ENCODE measurements at places on chromosomes 11 and 22.
A peak's percentile ranks its signal among the peaks of the same experiment; 100 is the strongest.

DNA sequence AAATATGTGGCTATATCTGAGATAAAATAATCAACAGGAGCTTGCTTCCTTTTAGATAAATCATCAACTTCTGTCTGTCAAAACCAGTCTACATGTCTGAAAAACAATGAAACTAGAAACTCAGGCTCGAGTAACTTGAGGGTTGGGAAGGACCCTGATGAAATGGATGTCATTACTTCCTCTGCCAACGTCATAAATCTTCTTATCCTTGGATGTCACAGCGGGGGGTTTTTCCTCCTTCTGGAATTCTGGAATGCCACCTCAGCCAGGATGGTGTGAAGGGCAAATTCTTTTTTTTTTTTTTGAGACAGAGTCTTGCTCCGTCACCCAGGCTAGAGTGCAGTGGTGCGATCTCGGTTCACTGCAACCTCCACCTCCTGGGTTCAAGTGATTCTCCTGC, 13.4 kb downstream of the LGR4 start:
- H3K27me3 ChIP-seq = no peaks in the 10 kb centered on the region
- no peak for DNase-seq
- H3K27ac ChIP-seq = no peak overlapping the region
- peaks cover 45% of the 10 kb centered on the region for H3K4me1 ChIP-seq
- no peaks in the 10 kb centered on the region for H3K36me3 ChIP-seq

DNA sequence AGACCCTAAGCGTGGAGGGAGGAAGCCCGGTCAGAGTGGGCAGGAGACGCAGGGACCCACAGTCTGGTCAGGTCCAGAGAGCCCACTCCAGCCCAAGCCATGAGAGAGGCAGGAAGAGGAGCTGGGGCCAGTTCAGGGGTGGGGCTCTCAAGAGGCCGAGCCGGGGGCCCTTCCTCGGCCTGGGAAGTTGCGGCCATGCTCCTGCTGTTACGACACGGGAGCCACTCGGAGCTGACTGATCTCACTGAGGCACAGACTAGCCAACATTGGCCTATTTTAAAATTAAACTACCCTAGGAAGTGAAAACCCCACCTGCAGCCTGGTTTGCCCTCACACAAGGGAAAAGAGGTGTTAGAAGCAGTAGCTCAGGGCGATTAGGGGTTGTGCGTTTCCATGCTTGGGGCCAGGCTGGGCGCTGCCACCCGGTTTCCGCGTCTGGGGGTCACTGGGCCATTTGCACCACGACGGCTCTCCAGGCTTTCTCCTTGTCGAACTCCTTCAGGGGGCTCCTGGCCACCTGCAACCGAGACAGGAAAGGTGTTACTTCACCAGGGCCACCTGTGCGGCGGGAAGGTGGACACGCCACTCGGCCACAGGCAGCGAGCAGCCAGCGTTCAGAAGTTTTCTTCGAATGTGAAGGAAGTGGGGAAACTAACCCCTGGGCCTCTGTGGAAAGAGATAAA, 3.2 kb upstream of the TTLL8 start:
- DNase-seq = no peak
- no peaks in the 10 kb centered on the region for H3K36me3 ChIP-seq
- no peak overlapping the region for H3K27ac ChIP-seq
- H3K4me3 ChIP-seq = no peak overlapping the region
- peaks cover 7% of the 10 kb centered on the region for H3K27me3 ChIP-seq
- H3K4me1 ChIP-seq = peaks cover 27% of the 10 kb centered on the region

- no peak for DNase-seq
- H3K4me3 ChIP-seq = no peak overlapping the region
- no peaks in the 10 kb centered on the region for H3K36me3 ChIP-seq
- H3K27ac ChIP-seq = no peak overlapping the region
These were observed 183.8 kb upstream of the NTM start for GRCh38 chr11:131186629-131187101.

DNA sequence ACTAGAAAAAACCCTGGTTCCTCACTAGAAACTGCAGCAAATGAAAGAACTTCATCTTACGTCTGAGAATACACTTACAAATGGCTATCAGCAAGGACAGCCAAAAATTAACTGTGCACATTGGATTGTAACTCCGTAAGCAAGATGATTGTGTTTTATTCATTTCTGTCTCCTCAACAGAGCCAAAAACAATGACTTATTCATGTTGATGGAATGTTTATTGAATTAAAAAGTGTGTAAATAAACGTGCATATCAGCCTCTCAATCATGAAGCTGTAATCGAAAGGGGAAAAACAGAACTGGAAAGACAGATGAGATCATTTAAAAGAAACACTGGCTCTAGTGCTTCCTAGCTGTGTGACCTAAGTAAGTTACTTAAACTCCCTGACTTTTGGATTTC, 307.5 kb upstream of the ZC3H12C start:
- no peaks in the 10 kb centered on the region for H3K36me3 ChIP-seq
- no peak overlapping the region for H3K27ac ChIP-seq
- H3K4me1 ChIP-seq = peaks cover 9% of the 10 kb centered on the region

DNA sequence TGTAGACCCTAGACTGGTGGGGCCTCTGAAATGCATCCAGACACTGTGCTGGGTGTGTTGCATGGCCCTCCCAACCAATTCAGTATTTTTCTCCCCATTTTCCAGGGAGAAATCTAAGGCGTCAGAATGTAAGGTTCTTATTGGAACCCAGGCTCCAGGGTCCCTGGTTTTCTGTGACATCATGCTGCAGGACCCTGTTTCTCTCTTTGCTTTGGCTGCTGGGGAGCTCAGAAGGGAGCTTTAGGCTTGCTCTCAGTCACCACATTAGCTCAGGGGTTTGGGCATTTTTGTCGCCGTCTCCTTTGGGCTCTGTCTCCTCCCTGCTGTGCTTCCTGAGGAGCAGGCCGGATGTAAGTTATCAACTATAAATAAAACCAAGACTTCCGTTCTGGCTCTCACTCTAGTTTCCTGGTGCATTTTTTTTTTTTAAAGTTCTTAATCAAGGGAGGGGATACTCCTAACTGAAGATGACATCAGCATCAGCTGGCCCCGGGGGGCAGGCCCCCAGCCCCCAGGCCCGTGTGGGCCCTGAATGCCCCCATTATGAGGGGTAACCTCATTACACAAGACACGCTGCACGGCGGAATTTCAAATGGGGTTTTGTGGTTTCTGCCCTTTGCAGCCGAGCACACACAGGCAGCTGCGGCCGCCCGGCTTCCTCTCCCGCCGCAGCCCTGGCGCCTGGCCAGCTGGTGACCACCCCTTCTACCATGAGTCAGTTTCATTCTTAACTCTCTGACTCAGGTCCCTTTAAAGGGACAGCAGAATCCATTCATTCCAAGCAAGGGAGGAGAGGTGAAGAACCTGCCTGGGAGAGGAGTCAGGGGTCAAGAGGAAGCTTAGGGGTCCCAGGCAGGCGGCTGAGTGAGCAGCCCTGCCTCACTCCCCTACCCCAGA, 3.2 kb downstream of the MYEOV start:
- peaks cover 19% of the 10 kb centered on the region for H3K4me1 ChIP-seq
- peak; percentile 89 for DNase-seq
- peak overlapping the region; percentile 39 for H3K4me3 ChIP-seq
- peak overlapping the region; percentile 95 for H3K27ac ChIP-seq

DNA sequence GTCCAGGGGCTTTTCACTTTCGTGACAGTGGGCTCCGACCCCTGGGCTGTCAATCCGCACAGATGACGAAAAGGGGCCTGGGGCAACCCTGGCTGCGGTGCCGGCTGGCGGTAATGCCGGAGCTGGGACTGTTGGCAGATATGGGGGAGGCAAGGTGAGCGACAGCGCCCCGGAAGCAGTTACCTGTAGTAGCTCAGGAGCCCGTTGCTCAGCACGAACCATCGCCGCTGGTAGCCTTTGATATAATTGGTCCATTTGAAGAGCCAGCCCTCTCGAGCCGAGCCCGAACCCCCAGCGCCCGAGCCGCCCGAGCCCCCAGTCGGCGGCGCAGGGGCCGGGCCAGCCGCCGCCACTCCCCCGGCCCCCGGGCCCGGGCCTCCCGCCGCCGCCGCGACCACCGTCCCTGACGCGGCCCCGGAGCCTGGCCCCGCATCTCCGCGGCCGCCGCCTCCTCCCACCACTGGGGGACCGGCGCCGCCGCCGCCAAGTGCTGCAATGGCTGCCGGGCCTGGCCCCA, 396 bp downstream of the OSBP start:
- H3K4me3 ChIP-seq = peak overlapping the region; percentile 84
- peaks cover 1% of the 10 kb centered on the region for H3K27me3 ChIP-seq
- peaks cover 50% of the 10 kb centered on the region for H3K4me1 ChIP-seq
- peaks cover 2% of the 10 kb centered on the region for H3K36me3 ChIP-seq
- DNase-seq = no peak

GRCh38 chr11:121929581-121929980, 186.4 kb downstream of the BLID start:
- H3K27ac ChIP-seq = no peak overlapping the region
- H3K4me3 ChIP-seq = no peak overlapping the region
- no peaks in the 10 kb centered on the region for H3K36me3 ChIP-seq
- H3K4me1 ChIP-seq = peaks cover 34% of the 10 kb centered on the region
- peak; percentile 31 for DNase-seq

DNA sequence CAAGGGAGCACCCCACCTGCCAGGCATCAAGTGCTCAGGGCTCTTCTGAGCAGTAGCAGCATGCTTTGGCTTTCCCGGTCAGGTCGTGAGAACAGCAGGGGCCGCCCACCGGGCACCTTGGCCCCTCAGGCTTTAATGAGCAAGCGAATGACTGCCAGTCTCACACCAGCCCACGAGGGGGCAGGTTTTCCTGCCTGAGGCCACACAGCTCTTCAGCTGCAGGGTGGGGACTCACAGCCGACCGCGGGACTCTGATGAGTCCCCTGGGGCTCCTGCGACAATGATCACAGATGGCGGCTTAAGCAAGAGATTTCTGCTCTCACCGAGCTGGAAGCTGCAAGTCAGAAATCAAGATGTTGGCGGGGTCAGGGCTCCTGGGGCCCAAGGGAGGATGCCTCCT, 14.3 kb upstream of the FGF19 start:
- no peak overlapping the region for H3K27ac ChIP-seq
- no peak overlapping the region for H3K4me3 ChIP-seq
- H3K4me1 ChIP-seq = no peaks in the 10 kb centered on the region

- peaks cover 33% of the 10 kb centered on the region for H3K27me3 ChIP-seq
- DNase-seq = no peak
- no peak overlapping the region for H3K4me3 ChIP-seq
- no peak overlapping the region for H3K27ac ChIP-seq
These were observed 8.0 kb upstream of the SLCO2B1 start for GRCh38 chr11:75142714-75143419.

- peaks cover 38% of the 10 kb centered on the region for H3K4me1 ChIP-seq
- H3K27me3 ChIP-seq = no peaks in the 10 kb centered on the region
- H3K4me3 ChIP-seq = peak overlapping the region; percentile 96
- peaks cover 4% of the 10 kb centered on the region for H3K36me3 ChIP-seq
- H3K27ac ChIP-seq = peak overlapping the region; percentile 99
These were observed 865 bp downstream of the RBM14 start for GRCh38 chr11:66617155-66617834.

DNA sequence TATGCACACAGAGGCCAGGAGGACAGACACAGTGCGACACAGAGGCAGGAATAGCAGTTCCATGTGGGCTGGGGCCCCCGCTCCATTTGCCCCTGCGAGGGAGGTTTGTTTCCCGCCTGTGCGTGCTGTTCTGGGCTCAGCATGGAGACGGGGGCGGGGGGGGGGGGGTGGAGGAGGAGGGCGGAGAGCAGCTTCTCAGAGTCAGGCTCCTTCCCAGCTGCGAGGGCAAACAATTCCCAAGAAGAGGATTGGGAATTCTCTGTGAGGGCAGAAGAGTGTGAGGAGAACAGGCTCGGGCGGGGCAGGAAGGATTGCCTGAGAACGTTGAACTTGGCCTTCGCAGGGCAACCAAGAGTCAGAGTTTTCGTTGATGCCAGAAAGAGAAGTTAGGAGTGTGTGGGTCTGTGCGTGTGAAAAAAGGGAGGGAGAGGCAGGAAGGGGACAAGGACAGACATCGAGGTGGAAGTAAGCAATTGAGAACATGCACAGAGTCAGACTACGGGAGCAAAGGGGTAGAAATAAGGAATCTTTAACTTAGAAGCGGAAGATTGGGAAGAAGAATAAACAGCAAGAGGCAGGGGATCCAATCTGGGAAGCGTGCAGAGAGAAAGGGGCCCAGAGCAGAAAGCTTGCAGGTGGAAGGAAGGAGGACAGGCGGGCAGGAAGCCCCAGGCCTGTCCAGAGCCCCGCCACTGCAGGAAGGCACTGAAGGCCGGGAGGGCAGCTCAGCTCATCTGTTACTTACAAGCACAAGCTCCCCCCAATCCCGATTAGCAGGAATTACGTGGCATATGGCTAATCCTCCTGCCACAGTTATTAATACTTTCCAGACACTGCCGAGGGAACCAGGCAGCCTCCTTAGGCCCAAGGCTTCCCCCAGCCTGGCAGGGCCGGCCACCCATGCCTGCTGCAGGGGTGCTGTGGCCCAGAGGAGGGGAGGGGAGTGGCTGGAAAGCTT, 15.6 kb upstream of the JAM3 start:
- no peak overlapping the region for H3K27ac ChIP-seq
- H3K27me3 ChIP-seq = peaks cover 27% of the 10 kb centered on the region
- no peaks in the 10 kb centered on the region for H3K36me3 ChIP-seq
- H3K4me3 ChIP-seq = no peak overlapping the region
- DNase-seq = no peak
- H3K4me1 ChIP-seq = peaks cover 3% of the 10 kb centered on the region

DNA sequence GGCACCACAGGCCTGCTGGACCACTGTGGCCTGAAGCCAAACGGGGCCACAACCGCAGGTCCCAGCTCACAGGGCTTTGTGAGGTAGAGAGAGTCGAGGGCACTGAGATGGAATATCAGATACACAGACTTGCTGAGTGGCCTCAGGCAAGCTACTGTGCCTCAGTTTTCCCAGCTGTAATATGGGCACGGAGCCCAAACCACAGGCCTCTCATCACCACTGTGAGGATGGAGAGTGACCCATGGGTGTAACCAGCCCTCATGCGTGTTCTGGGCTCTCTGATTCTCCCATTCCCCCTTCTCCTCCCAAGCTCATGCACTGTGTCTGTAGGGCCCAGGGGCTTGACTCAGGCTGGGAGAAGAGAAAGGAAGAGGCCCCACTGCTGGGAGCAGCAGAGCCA, 4.2 kb downstream of the UNC93B1 start:
- H3K27ac ChIP-seq = no peak overlapping the region
- no peaks in the 10 kb centered on the region for H3K36me3 ChIP-seq
- no peak for DNase-seq
- peaks cover 15% of the 10 kb centered on the region for H3K4me1 ChIP-seq

DNA sequence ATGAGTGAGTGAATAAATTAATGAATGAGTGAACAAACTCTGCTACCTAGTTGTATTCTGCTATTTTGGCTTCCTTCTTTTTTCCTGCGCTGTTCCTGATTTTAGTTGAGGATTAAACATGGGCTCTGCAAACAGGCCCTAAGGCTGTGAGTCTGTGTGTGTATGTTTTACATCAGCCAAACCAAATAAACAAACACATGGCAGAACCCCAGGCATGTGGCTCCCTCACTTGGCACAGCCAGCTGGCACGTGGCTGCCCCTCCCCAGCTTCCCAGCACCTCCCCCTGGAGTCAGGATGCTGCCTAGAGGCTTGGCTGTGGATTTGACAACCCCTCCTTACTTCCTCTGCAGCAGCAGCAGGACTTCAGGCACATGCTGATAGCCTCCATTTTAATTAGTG, 593.2 kb downstream of the INSC start:
- no peak for DNase-seq
- H3K4me1 ChIP-seq = peaks cover 4% of the 10 kb centered on the region
- H3K27ac ChIP-seq = no peak overlapping the region
- no peaks in the 10 kb centered on the region for H3K36me3 ChIP-seq
- H3K27me3 ChIP-seq = no peaks in the 10 kb centered on the region
- H3K4me3 ChIP-seq = no peak overlapping the region

GRCh38 chr22:48405741-48406140, 1421.9 kb downstream of the BRD1 start:
- H3K36me3 ChIP-seq = no peaks in the 10 kb centered on the region
- no peak for DNase-seq
- H3K4me3 ChIP-seq = no peak overlapping the region
- no peak overlapping the region for H3K27ac ChIP-seq
- peaks cover 22% of the 10 kb centered on the region for H3K27me3 ChIP-seq
